Activated T-helper 1 cell treated with anti-CD3 and anti-CD28 coated beads, Interleukin-2, amount 50 U/mL, for 16 hours (primary cell): ENCODE measurements at places on chromosomes 16 and 17.

GRCh38 chr16:14505846-14506245 is 124.2 kb downstream of the PARN start:
- DNase-seq: no peak

DNA sequence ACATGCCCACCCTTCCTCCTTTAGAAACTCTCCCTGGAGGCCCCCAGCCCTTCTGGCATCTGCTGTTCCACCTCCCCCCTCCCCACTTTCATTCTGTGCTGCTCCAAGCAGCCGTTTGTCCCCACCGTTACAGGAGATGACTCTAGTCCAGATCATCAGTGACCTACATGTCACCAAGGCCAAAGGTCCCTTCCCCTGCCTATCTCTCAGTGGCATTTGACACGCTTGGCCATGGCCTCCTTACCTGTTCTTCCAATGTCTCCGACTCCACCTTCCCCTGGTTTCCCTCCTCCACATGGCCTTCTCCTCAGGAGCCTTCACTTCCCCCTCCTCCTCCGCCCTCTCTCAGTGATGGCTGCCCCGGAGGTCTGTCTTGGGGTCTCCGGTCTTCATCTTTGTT is 9.4 kb downstream of the TMEM92 start:
- DNase-seq: no peak

GRCh38 chr17:869567-870525 is 87.7 kb downstream of the MRM3 start:
- no peak for DNase-seq

DNA sequence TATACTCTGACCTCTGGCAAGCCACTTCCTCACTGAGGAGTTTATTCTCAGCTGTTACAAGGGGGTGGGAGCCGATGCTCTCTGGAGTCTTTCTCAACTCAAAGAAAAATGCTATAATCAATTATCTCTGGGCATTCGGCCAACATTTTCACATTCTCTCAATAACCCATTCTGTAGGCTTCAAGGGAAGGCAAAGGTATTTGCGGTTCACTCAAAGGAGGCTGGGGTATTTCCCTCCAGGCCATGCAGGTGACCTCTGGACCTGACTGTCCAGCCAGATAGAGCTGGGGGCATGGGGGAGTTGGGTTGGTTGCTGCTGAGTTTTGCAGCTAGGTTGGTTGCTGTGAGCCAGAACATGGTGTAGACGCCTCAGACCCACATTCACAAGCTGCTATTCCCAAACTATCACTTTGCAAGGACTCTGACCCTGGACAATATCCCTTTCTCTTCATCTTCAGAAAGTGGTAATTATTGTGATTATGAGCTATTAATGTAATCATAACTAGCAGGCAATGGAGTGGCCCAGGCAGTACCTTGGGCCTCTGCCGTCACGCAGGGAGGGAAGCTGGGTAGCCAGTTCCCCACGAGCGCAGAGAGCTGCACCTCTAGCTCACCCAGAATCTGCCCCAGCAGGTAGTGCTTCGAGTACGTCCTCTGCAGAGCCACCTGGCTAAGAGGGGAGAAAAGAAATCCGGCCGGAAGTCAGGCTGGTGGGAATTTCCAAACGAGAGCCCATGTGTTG is 42.1 kb downstream of the AIPL1 start:
- no peak for DNase-seq

DNA sequence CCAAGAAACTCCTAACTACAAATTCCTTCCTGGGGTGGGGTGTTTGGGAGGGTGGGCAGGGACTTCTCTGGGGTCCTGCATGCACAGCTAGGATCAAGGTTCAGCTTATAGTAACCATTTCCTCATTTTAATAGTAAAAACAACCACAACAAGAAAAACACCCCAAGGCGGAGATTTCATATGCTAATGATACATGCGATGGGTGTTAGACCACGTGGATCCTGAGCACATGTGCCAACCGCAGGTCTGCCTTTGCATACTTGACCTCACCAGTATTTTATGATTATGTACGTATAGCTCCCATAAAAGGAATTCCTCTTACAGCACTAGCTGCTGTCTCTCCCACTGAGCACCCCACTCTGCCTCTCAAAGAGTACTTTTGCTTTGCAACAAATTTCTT is 1.9 kb downstream of the KRTAP4-11 start:
- no peak for DNase-seq

- no peak for DNase-seq
Measured at GRCh38 chr17:11097121-11097520, 143.9 kb upstream of the SHISA6 start.

DNA sequence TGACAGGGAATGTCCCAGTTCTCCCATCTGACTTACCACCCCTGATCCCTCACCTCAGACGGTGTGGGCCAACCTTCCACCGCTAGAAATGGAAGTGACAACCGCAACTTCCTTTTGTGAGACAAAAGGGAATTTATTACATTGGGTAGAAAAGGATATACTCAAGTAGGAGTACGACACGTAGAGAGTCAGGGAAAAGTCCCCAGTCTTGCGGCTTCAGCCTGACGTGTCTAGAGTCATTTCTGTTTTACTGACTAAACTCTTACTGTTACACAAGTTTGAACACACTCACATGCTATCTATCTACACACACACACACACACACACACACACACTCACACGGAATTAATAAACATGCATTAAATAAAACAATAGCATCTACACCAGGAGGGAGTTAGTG is 178.9 kb downstream of the COPRS start:
- no peak for DNase-seq

DNA sequence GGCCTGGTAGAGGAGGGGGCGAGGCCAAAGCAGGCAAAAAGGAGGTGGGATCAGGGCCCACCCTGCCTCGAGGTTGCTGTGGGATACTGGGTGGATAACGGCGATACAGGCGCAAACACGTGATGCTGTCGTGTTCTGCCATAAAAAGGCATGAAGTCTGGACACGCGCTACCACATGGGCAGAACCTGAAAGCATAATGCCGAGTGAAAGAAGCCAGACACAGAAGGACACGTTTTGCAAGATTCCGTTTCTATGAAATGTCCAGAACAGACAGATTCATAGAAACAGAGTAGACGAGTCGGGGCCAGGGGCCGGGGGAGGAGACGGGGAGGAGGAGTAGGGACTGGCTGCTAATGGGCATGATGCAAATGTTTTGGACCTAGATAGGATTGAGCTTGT is 43.5 kb downstream of the ZDHHC7 start:
- DNase-seq: no peak

DNA sequence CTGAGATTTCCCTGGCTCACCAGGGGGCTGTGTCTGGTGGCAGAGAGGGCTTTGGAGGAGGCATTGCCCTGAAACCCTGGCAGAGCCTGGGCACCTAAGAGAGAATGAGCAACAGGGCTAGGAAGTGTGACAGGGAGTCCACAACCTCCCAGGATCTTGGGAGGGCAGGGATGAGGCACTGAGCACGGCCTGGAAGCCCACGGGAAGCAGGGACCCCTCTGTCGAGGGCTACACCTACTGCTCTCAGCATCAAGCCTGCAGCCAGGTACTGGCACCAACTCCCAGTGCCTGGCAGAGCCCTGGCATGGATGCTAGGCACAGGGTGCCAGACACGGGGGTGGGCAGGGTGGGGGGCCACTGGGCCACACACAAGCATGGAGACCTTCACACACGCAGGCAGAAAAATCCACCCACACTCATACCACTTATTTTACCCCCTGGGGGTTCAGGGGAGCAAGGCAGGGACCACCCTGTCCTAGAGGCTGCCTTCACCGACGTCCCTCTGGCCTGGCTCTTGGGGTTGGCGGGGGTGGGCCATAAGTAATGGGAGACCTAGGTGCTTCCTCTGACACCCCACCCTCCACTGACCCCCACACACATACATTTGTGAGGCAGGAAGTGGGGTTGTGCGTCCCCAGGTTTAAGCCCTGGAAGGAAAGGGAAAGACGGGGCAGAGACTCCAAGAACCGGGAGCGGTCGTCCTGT is 970 bp upstream of the HSD11B2 start:
- DNase-seq: no peak

GRCh38 chr16:23959752-23960072 is 123.9 kb downstream of the PRKCB start:
- DNase-seq: no peak

GRCh38 chr17:49277638-49278037 is 47.1 kb upstream of the PHOSPHO1 start:
- no peak for DNase-seq

DNA sequence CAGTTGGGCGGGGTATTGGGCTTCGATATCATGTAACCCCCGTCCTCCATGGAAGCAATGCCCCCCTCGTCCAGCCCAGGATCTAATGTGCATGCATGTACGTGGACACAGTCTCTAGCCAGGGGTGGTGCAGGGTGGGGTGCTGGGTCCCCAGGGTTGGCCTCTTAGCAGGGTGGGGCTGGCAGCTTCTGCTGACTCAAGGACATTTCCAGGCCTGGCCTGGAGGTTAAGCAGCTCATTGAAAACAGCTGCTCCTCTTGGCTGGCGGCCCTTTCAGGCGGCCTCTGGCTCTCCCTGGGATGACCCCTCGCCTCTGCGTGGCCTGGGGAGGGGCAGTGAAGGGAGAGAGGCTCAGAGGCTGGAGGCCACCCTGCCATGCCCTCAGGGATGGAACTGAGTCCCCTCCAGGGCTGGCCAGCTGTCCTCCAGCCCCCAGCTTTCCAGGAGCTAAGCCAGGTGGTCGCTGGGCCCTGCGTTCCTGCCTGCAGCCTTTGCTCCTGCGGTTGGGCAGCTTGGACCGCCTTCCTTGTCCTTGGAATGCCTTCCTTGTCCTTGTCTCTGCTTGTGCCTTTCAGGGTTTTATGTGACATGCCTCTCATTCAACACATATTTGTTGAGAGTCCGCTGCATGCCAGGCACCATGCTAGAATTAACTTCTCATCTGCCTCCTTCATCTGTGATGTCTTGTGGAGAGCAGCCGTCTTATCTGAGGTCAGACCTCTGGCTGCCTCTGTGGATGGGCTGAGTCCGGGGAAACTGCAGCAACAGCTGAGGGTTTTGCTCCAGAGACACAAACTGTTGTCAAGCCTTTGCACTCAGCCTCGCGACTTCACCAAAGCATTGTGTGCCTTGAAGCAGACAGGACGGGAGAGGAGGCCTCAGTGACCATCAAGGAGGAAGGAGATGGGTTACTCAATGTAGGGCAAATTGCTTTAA is 26.6 kb downstream of the MRC2 start:
- DNase-seq: no peak

- no peak for DNase-seq
Measured at GRCh38 chr17:63191610-63192009, 225.6 kb downstream of the TANC2 start.

- DNase-seq: no peak
Measured at GRCh38 chr16:82146957-82147356, 23.1 kb downstream of the MPHOSPH6 start.

GRCh38 chr16:2856061-2856670 is 1.8 kb downstream of the PRSS22 start:
- DNase-seq: no peak

GRCh38 chr17:7552621-7553051 is 3.8 kb downstream of the TNFSF12 start:
- DNase-seq: no peak

DNA sequence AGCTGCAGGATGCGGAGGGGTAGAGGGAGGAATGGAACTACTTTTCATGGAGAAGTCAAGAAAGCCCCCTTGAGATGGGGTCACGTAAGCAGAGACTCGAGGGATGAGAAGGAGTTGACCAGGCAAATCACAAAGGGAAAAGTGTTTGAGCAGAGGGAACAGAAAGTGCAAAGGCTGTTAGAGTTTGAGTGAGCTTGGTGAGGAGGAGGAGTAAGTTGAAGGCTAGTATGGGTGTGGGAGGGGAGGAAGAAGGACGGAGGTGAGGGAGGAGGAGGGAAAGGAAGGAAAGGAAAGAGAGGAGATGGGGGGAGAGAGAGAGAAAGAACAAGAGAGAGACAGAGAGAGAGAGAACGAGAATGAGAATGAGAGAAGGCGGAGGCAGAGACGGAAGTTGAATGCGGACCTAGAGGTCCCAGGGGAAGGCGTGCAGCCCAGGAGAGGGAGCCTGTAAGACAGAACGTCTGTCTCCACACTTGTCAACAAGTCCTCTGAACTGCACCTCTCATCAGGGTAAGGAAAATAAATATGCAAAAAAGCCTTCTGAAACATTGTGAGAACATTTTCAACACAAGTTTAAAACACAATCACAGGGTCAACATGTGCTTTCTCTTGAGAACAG is 279.8 kb upstream of the EEF2KMT start:
- DNase-seq: no peak

DNA sequence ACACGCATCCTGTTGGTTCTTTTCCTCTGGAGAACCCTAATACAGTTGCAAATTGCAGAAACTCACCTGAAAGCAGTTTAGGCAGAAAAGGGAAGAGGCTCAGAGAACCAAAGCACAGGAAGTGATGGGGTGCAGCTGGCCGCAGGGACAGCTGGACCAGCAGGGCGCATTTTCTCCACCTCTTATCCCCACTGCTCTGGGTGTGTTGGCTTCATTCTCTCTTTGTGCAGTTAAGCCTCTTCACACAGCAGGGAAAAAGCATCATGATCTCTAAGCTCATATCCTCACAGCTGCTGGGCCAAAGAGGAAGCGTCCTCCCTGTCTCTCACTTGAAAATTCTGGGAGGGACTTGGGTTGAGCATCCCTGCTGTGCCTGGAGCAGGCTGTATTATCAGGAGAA is 20.0 kb upstream of the LRRC75A start:
- no peak for DNase-seq

- no peak for DNase-seq
Measured at GRCh38 chr17:37842401-37842800, 81.8 kb upstream of the TBC1D3K start.

GRCh38 chr17:79664930-79665737 is 54.3 kb upstream of the RBFOX3 start:
- DNase-seq: no peak

DNA sequence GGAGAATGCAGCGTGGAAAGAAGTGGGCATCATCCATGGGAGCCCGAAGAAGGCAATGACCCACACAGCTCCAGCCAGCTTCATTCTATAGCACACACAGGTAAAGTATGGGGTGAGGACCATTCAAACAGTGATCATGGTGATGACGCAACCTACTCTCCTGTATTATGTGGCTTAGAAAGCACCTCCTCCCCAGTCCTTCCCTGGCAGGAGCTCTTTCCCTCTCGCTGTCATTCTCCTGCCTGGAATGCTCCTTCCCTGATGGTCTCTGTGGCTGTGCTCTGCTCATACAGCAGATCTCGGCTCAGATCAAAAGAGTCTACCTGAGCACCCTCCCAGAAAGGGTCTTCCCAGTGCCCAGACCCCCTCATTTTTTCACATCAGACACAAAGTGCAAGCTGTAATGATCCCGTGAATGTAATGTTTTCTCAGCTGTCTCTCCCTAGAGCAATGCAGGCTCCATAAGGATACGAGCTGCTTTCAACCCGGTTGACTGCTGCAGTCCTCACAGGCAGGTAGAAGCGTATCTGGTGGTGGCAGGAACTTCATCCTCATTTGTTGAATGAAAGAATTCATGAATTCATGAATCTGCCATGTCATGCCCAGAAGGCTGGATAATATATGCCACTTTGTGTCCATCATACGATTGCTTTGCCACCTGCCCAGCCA is 248.8 kb downstream of the HS3ST3A1 start:
- no peak for DNase-seq

- DNase-seq: no peak
Measured at GRCh38 chr17:42882166-42882565, 18.4 kb upstream of the G6PC1 start.

GRCh38 chr16:24755201-24755874 is 25.9 kb downstream of the TNRC6A start:
- DNase-seq: no peak
